CD8-positive, alpha-beta memory T cell (primary cell): ENCODE measurements at places on chromosomes 11 and 22.

GRCh38 chr11:116422956-116423600 lies 349.7 kb downstream of the BUD13 start:
- DNase-seq, result no peak

- no peak for DNase-seq
These were observed 135.2 kb upstream of the NCAM1 start for GRCh38 chr11:112826026-112826425.

DNA sequence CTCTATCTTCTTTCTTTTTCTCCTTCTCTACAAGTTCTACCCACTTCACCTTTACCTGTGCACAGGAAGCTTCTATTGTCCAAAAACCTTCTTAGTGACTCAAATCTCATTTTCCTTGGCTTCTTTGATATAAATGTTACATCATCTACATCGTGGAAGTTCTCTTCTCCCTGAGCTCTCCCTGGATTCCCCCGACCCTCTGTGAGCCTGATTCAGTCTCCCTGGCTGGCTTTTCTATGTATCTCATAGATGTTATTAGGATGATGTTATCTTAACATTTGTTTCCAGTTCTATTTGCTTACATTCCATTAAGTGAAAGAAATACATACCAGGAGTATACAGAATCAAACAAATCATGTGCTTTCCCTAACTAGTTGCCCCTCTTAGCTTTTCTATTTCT lies 235.8 kb upstream of the PITPNB start:
- no peak for DNase-seq

DNA sequence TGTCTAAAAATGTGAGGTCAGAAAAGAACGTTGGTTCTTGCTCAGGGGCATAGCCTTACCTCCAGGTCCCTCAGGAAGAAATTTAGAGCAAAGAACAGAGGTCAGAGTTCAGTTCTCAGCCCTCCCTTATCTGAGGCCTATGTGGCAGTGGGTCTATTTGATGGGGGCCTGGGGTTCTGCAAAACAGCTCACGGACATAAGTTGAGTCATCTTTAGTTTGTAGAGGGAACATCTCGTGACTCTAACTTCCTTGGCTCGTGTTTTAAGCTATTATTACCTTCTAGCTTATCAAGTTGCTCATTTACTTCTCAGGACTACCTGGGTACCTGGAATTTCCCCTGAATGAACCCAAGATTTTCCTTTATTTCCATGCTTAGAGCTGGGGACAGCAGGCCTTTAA lies 91.3 kb upstream of the AMOTL1 start:
- DNase-seq, result no peak

DNA sequence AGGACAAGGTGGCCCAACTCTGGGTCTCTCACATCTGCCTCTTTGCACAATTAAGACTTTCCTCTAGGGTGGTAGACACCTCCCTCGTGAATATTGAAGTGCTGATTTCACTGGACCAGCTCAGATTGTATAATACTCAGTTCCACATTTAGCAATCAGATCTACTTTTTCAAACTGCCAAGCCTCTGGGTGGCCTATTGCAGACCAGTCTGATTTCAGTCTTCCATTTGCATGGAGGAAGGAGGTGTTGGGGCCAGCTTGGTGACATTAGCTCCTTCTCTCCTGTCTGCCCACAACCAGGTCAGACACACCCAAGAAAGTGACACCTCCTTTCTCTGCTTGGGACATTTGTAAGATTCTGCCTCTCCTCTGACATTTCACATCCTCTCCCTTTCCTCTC lies 78.2 kb downstream of the PPFIBP2 start:
- DNase-seq, result no peak

- DNase-seq, result no peak
These were observed 22.9 kb downstream of the ATG13 start for GRCh38 chr11:46640036-46640788.

- no peak for DNase-seq
These were observed 84.0 kb upstream of the RCN1 start for GRCh38 chr11:32006799-32007388.

GRCh38 chr11:76770642-76771445 lies 12.3 kb upstream of the TSKU start:
- no peak for DNase-seq
